T-cell (primary cell): ENCODE measurements at places on chromosomes 4 and X. TPM values are rescaled to one million over a fixed set of nuclear protein-coding genes. Genes with fewer than 3 reads are reported as not detected.
A peak's percentile ranks its signal among the peaks of the same experiment; 100 is the strongest.

DNA sequence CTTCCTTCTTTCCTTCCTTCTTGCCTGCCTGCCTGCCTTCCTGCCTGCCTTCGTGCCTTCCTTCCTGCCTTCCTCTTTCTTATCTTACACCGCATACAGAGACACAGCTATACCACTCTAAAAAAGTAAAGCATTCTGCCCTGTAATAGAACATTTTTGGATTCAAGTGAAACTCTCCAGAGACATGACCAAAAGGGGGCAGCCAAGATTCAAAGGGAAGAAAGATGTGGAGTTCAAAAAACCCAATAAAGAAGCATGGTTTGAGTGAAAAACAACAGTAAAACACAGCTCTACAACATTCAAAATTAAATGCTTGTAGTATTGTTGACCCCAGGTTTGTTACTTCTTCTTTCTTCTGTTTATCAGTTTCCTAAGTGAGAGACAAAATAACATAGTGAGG, 914.9 kb upstream of the PCDH7 start:
- no peak overlapping the region for H3K27ac ChIP-seq
- H3K36me3 ChIP-seq, result no peaks in the 10 kb centered on the region
- H3K27me3 ChIP-seq, result no peaks in the 10 kb centered on the region
- no peak for DNase-seq
- H3K4me3 ChIP-seq, result no peak overlapping the region

- no peak overlapping the region for H3K4me3 ChIP-seq
- no peak for DNase-seq
- no peaks in the 10 kb centered on the region for H3K4me1 ChIP-seq
- H3K27ac ChIP-seq, result no peak overlapping the region
- H3K27me3 ChIP-seq, result no peaks in the 10 kb centered on the region
These were observed 17.9 kb upstream of the PDE5A start for GRCh38 chr4:119646347-119647071.

GRCh38 chr4:23861897-23862296, 27.9 kb downstream of the PPARGC1A start:
- no peaks in the 10 kb centered on the region for H3K36me3 ChIP-seq
- no peak for DNase-seq
- H3K4me1 ChIP-seq, result no peaks in the 10 kb centered on the region

DNA sequence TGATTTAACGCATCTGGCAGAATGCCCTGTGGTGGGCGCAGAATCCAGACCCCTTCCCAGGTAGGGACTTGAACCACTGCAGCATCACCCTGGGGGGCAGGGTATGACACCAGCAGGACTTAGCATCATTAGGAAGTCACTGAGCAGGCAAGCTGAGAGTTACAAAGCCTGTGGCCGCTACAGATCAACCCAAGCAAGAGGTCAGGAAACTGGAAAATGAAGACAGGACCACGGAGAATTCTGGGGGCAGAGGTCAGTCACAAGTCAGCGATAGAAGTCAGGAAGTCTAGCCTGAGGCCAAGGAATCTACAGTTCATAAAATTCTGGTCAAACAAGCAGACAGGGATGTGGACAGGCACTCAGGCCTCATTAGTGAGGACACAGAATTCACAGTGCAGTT, 108.4 kb downstream of the CHIC2 start:
- H3K4me1 ChIP-seq, result no peaks in the 10 kb centered on the region
- H3K27ac ChIP-seq, result no peak overlapping the region
- H3K36me3 ChIP-seq, result no peaks in the 10 kb centered on the region
- H3K4me3 ChIP-seq, result no peak overlapping the region

DNA sequence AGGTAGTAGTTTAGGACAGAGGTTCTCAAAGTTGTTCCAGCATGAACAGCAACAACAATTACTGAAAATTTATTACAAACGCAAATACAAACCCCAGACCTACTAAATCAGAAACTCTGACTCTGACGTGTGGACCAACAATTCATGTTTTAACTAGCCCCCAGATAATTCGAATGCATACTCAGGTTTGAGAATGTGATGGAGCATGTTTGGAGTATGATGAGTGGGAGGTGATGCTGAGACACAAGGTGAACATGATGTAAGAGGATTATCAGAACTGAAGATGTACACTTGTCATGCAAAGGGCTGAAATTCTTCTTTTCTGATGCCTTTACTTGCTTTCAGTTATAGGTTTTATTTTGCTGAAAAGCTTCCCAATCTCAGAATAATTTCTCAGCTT, 323.0 kb downstream of the INPP4B start:
- H3K36me3 ChIP-seq, result no peaks in the 10 kb centered on the region
- no peak overlapping the region for H3K27ac ChIP-seq
- H3K27me3 ChIP-seq, result no peaks in the 10 kb centered on the region
- no peak for DNase-seq

- no peak for DNase-seq
- H3K27me3 ChIP-seq, result no peaks in the 10 kb centered on the region
- no peaks in the 10 kb centered on the region for H3K4me1 ChIP-seq
- no peaks in the 10 kb centered on the region for H3K36me3 ChIP-seq
- no peak overlapping the region for H3K4me3 ChIP-seq
These were observed 158.0 kb upstream of the CTSO start for GRCh38 chr4:156111686-156112085.

GRCh38 chr4:109702950-109703663, at the start of gene CASP6:
CASP6 (minus strand) TSS chr4:109703445; CDS start chr4:109703395, 50 bp downstream.
- peak within 1 kb of the TSS; percentile 66 for H3K27ac ChIP-seq
- peak within 1 kb of the TSS; percentile 85 for H3K4me3 ChIP-seq
- DNase-seq, result peak; percentile 81
- H3K27me3 ChIP-seq, result no peaks in the 10 kb centered on the region
- no peaks in the 10 kb centered on the region for H3K36me3 ChIP-seq
- peaks cover 6% of the 10 kb centered on the region for H3K4me1 ChIP-seq

GRCh38 chr4:71287305-71287704, 51.5 kb upstream of the SLC4A4 start:
- H3K4me3 ChIP-seq, result no peak overlapping the region
- no peaks in the 10 kb centered on the region for H3K27me3 ChIP-seq
- DNase-seq, result no peak

- no peak for DNase-seq
- no peaks in the 10 kb centered on the region for H3K36me3 ChIP-seq
- H3K27me3 ChIP-seq, result no peaks in the 10 kb centered on the region
- H3K4me3 ChIP-seq, result no peak overlapping the region
- no peaks in the 10 kb centered on the region for H3K4me1 ChIP-seq
These were observed 1551.1 kb upstream of the AGA start for GRCh38 chr4:178993306-178993705.

GRCh38 chr4:122710434-122711308, 21.8 kb upstream of the BBS12 start:
- H3K4me3 ChIP-seq, result no peak overlapping the region
- no peaks in the 10 kb centered on the region for H3K36me3 ChIP-seq
- DNase-seq, result no peak
- no peak overlapping the region for H3K27ac ChIP-seq
- H3K27me3 ChIP-seq, result no peaks in the 10 kb centered on the region

GRCh38 chr4:5720980-5721379, 10.0 kb downstream of the EVC start:
- H3K4me1 ChIP-seq, result no peaks in the 10 kb centered on the region
- H3K4me3 ChIP-seq, result no peak overlapping the region
- H3K36me3 ChIP-seq, result no peaks in the 10 kb centered on the region
- H3K27me3 ChIP-seq, result no peaks in the 10 kb centered on the region
- no peak overlapping the region for H3K27ac ChIP-seq
- DNase-seq, result no peak

DNA sequence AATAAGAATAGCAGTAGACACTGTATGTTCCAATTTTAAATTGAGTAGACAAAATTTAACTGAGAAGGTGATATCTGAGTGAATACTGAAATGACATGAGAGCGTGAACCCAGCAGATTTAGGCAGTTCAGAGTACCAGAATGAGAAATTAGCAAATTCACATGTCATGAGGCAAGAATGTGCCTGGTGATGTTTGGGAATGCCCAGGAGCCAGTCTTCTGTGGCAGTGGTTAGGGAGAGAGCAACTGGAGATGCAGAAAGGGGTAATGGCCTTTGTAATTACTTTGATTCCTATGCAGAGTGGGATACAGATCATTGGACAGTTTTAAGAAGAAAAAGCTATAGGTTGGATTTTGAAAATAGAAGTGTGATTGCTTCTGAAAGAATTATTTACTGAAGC, 621.9 kb downstream of the TECRL start:
- no peaks in the 10 kb centered on the region for H3K36me3 ChIP-seq
- DNase-seq, result no peak
- H3K4me1 ChIP-seq, result no peaks in the 10 kb centered on the region

DNA sequence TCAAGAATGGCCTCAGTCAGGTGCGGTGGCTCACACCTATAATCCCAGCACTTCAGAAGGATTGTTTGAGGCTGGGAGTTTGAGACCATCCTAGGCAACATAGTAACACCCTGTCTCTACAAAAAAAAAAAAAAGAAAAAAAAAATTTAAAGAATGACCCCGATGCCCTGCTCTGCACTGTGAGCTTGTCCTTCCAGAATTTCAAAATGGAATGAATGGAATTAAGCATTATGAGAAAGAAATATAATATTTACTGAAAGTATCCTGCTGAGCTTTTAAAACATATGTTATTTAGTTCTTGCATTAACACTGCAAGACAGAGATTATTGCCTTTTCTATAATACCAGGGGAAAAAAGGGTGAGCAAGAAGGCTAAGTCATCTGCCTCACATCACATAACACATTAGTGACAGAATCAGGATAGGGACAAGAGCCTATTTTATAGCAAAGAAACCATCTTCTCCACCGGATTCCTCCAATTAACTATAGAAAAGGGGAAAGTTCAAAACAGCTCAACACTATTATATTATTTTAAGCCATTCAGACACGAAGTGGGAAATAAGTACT, 41.9 kb upstream of the GAB1 start:
- no peaks in the 10 kb centered on the region for H3K36me3 ChIP-seq
- no peak overlapping the region for H3K27ac ChIP-seq
- DNase-seq, result no peak

The SCOC gene
- total RNA-seq, result 18.7 TPM

The EIF4E gene
- 56.4 TPM for total RNA-seq

The ZNF185 gene
- total RNA-seq, result 2.3 TPM

The TLL1 gene
- total RNA-seq, result not detected

The KLKB1 gene
- total RNA-seq, result 2.5 TPM

The RHOH gene
- 174 TPM for total RNA-seq

The HMX1 gene
- total RNA-seq, result not detected

The DCLK2 gene
- total RNA-seq, result not detected

The RNF175 gene
- 5.4 TPM for total RNA-seq

The UGT8 gene
- total RNA-seq, result 0.15 TPM
